ENCODE measurements at places on chromosomes 12 and 14.

DNA sequence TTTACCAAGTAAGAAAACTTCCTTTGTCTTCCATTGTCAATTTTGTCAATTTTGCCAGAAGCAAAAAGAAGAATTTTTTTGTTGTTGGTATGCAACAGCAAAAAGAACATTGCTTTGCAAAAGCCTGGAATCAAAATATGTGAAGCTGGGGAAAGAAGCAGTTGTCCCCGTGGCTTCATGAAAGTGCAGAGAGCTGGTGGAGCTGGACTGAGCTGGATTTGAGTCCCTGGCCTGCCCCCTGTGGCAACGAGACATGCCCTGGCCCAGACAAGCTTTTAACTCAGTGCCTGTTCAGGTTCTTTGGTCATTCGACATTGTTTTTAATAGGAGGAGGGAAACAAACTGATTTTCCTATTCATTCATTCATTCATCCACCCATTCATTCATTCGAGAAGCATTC, 70.3 kb downstream of the SLC15A4 start:
- DNase-seq: no peak

GRCh38 chr14:72495668-72496067, 398.2 kb downstream of the DPF3 start:
- no peak for DNase-seq

DNA sequence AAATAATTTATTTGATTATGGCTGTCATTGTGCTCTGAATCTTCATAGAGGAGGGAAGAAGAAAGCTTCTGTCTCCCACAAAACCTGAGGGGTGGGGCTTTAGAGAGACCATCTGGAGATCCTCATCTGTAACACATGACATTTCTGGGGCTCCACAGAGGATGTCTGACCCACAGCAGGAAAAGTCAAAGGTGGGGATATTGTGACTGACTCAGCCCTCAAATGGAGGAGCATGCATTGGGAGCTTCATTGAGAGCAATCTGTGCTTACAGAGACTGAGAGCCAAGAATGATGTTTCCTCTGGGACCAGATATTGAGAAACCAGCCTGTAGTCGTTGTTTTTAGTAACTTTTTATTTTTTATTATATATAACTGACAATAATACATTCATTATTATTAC, 158.7 kb downstream of the SYT1 start:
- DNase-seq: no peak

- DNase-seq: peak; percentile 56
Observed at GRCh38 chr14:71290960-71291466, 383.8 kb downstream of the PCNX1 start.

GRCh38 chr14:53509276-53510244, 356.4 kb upstream of the DDHD1 start:
- DNase-seq: peak; percentile 10

DNA sequence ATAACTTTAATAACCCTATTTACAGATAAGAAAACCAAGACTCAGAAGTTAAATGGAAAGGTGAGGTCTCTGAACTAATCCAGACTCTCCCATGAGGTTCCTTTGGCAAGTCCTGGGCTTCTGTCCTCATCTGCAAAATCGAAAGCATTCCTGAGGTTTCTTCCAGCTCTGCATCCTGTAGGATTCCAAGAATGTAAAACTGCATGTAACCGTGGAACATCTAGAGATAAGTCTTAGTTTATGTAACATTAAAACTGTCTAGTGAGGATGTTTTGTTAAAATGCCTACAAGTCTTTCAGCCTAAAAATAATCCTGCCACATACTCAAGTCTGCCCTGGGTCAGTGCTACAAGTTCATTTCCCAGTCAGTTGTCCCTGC, 7.3 kb upstream of the ITFG2 start:
- no peak for DNase-seq

- DNase-seq: no peak
Observed at GRCh38 chr12:9932270-9932669, at the start of gene CLEC2A. CLEC2A (minus strand) TSS chr12:9932370; CDS start chr12:9932329, 41 bp downstream.

GRCh38 chr12:56521209-56521589, 421 bp upstream of the RBMS2 start:
- no peak for DNase-seq

DNA sequence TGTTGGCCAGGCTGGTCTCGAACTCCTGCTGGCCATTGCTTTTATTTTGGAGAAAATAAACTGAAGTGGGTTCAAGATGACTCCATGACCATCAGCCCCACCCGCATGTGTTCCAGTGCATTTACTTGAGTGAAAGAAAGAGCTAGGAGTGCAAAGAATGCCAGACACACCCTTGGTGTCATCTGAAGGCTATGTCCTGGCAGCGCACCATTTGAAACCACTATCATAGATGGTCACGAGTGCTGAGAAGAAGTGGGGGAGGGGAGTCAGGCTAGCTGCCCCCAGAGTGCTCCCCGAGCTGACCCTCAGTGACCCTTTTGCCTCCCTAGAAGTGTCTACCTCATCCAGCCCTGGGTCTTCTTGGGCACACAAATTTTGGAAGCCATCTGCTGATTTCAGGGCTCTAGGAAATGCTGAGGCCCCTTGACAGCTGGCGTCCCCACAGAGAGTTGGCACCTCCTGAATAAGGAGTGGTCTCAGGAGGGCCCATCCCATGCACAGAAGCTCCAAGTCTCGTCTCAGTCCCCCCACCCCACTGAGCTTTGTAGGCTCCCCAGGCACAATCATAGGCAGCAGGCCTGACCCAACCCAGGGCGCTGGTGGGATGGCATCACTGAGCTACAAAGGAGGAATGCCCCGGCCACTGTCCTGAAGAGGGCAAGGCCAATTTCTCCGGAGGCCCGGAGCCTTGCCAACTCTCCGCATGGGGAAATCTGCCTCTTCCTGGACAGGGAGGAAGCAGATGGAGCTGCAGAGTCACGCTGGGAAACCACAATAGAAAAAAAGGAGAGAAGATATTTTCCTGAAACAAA, 28.0 kb downstream of the PXN start:
- DNase-seq: peak; percentile 71

DNA sequence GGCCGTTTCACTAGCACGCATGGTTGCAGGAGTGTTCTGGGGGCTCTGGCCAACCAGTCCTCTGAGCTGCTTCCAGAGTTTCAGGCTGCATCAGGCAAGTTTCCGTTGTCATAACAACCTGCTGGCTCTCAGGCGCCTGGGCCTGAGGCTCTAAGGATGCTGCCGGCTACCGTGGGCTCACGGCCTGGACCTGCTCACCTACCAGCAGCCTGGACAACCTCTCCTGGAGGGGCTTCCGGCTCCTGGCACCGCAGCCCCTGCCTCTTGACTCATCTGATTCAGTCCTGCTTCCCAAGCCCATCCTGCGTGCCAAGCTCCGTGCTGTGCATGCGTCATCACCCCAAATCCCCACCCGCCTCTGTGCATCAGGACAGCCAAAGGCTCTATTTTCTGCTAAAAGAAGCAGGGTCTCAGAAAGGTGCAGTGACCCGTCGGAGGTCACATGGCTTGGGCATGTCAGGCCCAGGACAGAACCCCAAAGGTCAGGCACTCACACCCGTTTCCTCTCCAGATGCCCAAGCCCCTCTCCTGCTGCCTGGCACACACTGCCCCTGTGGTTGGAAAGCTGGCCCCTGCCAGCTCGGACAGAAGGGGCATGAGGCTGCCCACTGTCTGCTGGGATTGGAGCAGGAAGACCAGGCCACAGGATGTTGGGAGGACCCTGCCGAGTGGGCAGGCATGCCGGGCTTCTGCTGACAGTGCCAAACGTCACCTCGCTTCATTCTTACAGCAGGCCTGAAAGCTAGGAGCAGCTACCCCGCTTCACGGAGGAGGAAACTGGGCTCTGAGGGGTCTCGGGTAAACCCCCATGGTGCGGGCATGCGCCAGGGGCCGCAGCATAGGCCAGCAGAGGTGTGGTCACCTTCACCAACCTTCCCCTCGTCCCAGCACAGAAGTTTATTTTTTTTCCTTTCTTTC, 5.7 kb downstream of the BEGAIN start:
- no peak for DNase-seq

DNA sequence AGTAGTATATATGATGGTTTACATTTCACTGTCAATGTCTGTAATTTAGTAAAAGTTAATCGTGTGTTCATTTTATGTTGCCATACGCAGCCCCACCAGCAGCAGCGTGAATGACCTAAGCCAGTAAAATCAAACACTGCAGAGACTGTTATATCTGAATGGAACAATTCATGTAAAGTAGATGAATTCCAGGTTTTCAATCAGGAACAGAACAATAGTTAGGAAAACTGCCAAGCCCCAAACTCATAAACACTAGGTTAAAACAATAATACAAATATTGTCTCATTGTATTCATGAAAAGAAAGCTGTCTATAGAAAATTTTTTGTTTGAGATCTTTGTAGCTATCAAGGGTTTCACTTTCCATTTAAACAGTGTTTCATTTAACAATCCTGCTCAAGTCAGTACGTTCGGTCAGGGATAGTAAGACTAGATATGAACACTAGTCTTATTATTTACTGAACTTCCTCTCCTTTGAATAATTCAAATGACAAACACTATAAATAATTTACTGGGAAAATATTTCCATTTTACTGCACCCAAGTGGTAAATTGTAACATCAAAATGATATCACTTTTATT, 256.8 kb upstream of the FLRT2 start:
- DNase-seq: peak; percentile 56

GRCh38 chr14:69346710-69347109, 51.4 kb downstream of the ERH start:
- DNase-seq: peak; percentile 7

- no peak for DNase-seq
Observed at GRCh38 chr12:106025129-106025528, 113.6 kb downstream of the NUAK1 start.

DNA sequence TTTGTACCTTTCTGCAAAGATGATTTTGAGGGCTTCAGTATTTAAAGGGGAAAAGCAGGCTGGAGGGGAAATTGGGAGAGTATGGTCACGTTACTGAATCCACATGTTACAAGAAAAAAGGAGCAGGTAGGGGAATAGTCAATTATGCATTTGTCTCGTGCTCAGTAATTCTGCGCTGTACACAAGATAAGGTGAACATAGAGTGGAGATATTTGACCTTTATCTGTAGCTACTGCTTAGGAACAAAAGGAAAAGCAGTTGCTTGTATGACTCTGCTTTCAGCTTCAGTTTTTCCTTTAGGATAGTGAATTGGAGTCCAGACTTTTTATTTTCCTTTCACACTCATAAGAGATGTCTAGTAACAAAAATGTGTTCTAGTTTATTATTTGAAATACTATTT, 49.8 kb downstream of the FBXO33 start:
- no peak for DNase-seq

- no peak for DNase-seq
Observed at GRCh38 chr12:39375206-39375808, 67.6 kb downstream of the KIF21A start.

DNA sequence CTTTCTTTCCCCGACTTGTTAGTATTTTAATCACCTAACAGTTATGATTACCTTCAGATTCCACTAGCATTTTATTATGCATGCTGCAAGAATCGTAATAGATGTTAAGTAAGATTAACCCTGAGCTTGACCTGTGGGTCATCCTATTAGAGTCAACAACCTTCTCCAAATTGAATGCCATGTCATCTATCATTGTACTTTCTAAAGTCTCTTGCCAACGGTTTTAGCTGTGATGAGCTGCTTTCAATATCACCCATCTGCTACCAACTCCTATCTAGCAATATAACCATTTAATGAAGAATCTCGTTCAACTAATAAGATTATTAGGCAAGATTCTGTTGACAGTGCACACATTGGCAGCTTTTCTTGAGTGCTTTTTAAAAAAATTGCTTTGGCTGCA, 33.7 kb downstream of the DACT1 start:
- no peak for DNase-seq

GRCh38 chr14:51792809-51793208, 67.6 kb upstream of the GNG2 start:
- no peak for DNase-seq

GRCh38 chr14:72538387-72538786, 355.5 kb downstream of the DPF3 start:
- no peak for DNase-seq

- no peak for DNase-seq
Observed at GRCh38 chr12:106301611-106302321, 767 bp upstream of the TCP11L2 start.

DNA sequence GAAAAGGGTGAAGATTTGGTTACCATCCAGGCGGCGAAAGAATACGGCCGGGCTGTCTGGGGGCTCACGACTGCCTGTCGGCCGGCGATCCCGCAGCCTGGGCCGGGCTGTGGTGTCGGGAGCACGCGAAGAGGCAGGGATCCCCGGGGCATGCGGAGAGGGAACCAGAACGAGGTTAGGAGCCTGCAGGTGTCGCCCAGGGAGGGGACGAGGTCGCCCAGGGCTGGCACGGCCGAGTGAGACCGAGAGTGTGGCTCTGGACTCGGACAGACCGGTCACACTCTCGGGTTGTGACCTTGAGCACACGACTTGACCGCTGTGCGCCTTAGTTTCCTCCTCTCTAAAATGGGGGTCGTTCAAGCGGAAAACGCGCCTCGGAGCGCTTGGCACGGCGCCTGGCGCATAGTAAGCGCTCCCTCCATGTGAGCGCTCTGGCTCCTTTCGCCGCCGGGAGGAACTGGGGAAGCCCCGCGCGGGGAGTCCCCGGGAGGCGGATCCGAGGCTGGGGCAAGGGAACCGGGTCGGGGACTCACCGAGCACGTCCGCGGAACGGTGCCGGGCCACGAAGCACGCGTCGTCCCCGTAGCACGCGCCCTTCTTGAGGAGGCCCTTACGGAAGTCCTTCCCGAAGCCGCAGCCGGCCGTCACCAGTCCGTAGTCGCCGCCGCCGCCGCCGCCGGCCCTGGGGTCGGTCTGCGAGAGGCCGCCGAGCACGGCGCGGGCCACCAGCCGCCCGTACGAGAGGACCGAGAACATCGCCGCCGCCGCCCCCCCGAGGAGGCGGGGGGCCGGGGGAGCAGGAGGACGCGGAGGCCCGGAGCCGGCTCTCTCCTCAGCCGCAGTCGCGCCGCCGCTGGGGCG, 612 bp downstream of the PPTC7 start:
- DNase-seq: peak; percentile 57

- DNase-seq: no peak
Observed at GRCh38 chr12:114406984-114407841, 1.3 kb upstream of the TBX5 start.

- DNase-seq: no peak
Observed at GRCh38 chr12:66309606-66310005, 7.3 kb downstream of the HELB start.

GRCh38 chr12:39588348-39588747, 31.3 kb downstream of the ABCD2 start:
- no peak for DNase-seq

DNA sequence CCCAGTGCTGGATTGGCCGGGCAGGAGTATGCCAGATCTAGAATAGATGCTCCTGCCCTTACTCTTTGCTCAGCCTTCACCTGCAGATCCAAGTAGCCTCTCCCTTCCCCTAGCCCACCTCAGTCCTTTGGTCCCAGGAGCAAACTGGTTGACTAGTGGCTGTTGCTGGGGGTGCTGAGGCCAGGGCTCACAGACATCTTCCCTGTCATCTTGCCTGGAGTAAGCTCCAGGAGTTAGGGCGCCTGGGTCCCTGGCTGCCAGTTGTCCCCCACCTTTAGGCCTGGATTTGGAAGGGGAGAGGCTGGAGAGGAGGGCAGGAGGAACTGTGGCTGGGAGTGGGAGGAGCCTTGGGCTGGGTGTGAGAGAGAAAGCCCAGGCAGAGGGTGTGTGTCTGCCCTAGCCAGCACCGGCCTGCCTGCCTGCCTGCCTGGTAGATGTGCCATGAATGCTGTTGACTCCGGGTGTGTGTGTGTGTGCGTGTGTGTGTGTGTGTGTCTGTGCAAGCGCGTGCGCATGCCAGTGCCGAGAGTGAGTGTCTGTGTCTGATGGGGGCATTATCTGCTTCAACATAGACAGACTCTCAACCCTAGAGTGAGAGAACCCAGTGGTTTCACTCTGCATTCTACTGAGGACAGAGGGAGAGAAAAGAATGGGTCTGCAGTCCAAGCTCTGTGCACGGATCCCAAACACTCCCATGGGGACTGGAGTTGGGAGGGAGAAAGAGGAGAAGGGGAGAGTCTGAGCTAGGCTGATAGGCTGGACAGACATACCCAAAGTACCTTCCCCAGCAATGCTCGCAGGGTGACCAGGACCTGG, 845 bp upstream of the RARG start:
- DNase-seq: no peak

Measured in SJSA1 (cell line).